Mesenchymal stem cell (in vitro differentiated cells and primary cell): ENCODE measurements at places on chromosomes 7 and 10.

DNA sequence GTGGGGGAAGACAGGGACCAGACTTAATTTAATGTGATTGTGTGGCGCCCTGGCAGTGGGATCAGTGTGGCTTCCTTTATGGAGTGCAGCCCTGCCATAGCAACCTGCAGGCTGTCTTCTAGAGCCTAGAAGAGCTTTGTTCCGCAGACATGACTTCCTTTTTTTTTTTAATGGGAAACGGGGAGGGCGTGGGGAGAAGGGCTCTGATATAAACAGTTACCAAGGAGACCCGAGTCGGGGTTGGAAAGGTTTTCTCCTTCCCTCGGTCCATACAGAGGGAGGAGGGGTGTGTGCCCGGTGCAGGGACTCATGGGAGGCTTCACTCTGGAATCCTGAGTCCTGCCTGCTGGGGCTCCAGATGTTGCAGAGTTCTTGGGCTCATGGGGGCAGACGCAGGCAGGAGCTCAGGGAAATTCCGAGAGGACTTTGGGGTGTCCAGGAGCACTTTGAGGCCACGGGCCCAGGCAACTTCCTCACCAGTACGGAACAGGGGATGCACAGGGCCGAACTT, 26.9 kb downstream of the TMEM120A start:
- H3K36me3 ChIP-seq = peaks cover 61% of the 10 kb centered on the region
- no peak overlapping the region for H3K27ac ChIP-seq
- no peak overlapping the region for H3K4me3 ChIP-seq
- peak; percentile 59 for DNase-seq
- no peaks in the 10 kb centered on the region for H3K27me3 ChIP-seq

- H3K27me3 ChIP-seq = peaks cover 1% of the 10 kb centered on the region
- H3K27ac ChIP-seq = no peak overlapping the region
- H3K4me1 ChIP-seq = no peaks in the 10 kb centered on the region
- H3K36me3 ChIP-seq = no peaks in the 10 kb centered on the region
Measured at GRCh38 chr7:37441386-37441760, 7.3 kb downstream of the ELMO1 start.

DNA sequence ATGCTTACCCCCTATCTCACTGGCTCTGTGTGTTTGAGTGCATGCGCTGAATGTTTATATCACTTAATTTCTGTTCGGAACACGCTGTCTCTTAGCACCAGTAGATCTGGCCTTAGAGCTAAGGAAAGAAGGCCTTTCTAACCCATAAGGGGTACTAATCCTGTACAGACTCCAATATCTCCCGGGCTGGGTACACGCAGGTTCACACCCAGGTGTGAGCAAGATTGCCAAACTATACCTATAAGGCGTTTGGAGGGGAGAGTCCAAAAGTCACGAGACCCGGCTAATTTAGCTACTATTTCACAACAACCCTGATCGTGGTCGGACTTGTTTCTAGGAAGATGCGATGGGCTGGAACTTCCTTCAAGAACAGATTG, 727 bp upstream of the PDSS1 start:
- H3K36me3 ChIP-seq = no peaks in the 10 kb centered on the region
- no peak for DNase-seq
- H3K27ac ChIP-seq = peak overlapping the region; percentile 64
- H3K4me1 ChIP-seq = peaks cover 6% of the 10 kb centered on the region
- no peaks in the 10 kb centered on the region for H3K27me3 ChIP-seq
- peak overlapping the region; percentile 91 for H3K4me3 ChIP-seq

- no peak overlapping the region for H3K4me3 ChIP-seq
- H3K27ac ChIP-seq = no peak overlapping the region
- no peaks in the 10 kb centered on the region for H3K36me3 ChIP-seq
Measured at GRCh38 chr7:150797661-150798060, 2.5 kb downstream of the TMEM176B start.

GRCh38 chr10:124003070-124003419, 90.4 kb downstream of the CHST15 start:
- H3K27me3 ChIP-seq = no peaks in the 10 kb centered on the region
- peaks cover 19% of the 10 kb centered on the region for H3K4me1 ChIP-seq
- H3K27ac ChIP-seq = no peak overlapping the region
- H3K36me3 ChIP-seq = peaks cover 5% of the 10 kb centered on the region
- H3K4me3 ChIP-seq = no peak overlapping the region
- no peak for DNase-seq

DNA sequence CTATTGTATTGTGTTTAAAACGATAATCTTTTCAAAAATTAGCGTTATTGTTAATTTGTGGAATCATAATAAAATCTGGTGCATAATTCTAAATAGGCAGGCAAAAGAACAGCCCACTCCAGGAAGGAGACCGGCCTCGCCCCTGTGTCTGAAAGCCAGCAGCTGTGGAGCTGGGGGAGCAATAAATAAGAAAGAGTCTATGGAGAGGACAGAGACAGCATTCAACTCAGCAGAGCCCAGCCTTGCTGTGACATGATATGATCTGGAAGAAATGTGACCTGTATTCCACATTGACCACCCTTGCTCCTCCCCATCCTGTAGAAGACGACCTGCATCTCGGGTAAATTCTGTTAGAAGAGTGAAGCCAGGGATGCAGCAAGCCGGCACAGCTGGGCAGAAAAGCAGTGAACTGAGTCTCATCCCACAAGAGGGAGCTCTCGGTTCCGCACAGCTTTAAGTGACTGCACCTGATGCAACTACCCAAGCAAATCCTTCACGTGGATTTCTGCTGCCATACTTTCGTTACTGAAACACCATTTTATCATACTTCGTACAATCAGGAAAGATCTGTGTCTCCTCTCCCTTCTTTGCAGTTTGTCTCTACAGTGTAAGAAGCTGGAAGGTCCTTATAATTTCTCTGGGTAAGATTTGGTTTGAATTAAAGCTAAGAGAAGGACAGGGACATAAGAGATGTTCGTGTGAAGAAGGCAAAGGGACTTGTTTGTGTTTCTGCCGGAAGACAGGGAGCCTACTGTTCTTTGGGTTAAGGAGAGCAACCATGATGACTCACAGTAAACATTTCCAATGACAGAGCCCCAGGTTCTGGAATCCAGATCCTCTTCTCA, 427.1 kb downstream of the GPAM start:
- H3K4me3 ChIP-seq = peak overlapping the region; percentile 45
- peaks cover 6% of the 10 kb centered on the region for H3K27me3 ChIP-seq
- H3K36me3 ChIP-seq = no peaks in the 10 kb centered on the region
- DNase-seq = peak; percentile 6
- no peaks in the 10 kb centered on the region for H3K4me1 ChIP-seq
